ENCODE measurements at places on chromosomes 16 and 17.

DNA sequence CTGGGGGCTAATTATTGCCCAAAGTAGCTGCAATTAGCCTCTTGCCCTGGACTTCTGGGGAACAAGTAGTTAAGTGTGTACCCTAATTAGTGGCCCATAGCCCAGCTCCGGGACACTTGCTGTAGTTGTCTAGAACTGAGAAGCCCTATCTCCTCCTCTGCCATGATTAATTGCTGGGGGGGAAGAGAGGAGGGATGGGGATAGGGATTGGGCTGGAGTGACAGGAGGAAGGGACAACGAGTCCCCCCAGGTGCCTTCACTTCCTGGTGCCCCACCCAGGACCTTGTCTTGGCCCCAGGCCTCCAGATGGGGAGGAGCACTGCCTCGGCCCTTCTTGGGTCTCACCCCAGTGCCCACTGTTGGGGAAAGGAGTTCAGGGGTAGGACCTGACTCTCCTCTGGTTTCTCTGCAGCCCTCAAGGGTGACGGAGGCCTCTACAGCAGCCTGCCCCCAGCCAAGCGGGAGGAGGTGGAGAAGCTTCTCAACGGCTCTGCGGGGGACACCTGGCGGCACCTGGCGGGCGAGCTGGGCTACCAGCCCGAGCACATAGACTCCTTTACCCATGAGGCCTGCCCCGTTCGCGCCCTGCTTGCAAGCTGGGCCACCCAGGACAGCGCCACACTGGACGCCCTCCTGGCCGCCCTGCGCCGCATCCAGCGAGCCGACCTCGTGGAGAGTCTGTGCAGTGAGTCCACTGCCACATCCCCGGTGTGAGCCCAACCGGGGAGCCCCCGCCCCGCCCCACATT lies 17.4 kb downstream of the NGFR start:
- no peak for DNase-seq

- no peak for DNase-seq
These were observed 132.8 kb downstream of the LAT start for GRCh38 chr16:29117631-29118030.

DNA sequence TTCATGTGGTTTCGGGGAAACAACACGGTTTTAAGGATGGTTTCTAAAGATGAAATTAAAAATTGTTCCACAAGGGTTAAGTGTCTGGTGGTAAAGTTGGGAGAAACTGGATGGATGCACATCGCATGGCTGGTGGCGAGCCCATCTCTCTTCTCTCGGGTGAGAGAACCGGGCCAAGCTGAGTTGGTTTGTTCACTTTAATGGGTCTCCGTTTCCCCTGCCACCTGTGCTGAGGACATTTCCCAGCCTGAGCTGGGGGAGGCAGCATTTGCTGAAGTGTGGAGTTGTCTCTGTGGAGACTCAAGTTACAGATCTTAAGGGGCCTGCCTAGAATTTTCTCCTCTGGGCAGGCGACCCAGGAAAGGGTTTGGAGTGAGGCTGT lies 7.9 kb downstream of the FUS start:
- DNase-seq, result no peak

DNA sequence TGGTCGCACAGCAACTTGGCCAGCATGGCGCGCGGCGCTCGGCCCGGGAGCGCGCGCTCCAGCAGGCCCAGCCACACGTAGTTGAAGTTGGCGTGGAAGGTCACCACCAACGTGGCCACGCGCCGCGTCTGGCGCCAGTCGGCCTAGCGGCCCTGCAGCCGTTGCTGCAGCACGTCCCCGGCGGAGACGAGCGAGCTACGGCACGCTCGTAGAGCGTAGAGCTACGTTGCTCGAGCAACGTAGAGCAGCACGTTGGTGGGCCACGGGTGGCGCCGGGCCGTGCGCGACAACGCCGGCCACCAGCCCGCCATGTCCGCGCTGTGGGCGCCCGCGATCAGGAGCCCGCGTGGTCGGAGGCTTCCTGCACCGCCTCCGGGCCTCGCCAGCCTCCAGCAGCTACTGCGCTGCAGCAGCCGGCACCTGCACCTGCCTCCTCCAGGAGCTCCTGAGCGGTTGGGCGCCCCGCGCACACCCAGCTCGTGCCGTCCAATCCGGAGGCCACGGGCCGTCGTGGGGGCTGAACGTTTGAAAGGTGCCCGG lies 13.4 kb upstream of the SULT1A1 start:
- DNase-seq, result peak; percentile 38

DNA sequence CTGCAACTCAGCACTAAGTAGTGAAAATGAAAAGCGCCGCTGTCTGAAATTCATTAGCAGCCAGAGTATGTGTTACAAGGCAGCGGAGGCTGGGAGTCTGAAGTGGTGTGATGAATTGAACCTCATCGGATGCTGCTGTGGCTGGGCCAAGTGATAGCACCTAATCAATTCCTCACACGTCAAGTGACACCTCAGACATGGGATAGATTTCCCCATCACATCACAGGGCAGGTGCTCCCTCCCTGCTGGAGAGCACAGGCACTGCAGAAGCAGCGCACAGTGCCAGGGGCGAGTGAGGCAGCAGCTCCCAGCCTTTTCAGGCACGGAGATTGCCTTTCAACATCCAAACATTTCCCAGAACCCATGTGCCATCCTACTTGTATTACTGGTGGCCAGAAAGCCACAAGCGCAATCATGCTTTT lies 32.2 kb downstream of the DRC3 start:
- DNase-seq, result no peak

GRCh38 chr16:17440131-17440530 lies 30.6 kb downstream of the XYLT1 start:
- no peak for DNase-seq

GRCh38 chr17:61942085-61942484 lies 14.3 kb upstream of the INTS2 start:
- DNase-seq, result no peak

DNA sequence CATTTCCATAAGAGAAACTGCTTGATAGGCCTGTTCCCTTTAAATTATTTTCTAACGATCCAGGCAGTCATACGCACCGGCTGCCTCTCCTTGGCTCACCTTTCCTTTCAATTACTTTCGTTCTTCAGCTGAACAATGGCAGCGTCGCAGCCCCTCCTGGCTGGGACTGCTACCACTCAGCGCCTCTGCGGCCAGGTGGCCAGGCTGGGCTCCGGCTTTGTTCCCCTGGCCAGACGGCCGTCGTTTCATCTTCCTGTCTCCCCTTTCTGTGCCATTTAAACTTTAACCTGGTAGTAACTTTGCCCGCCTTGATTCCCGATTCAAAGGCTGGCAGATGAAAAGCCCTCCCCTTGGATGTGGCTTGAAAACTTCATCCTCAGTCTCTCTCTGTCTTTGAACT lies 79.0 kb downstream of the C16orf78 start:
- no peak for DNase-seq

- peak; percentile 81 for DNase-seq
These were observed at the start of gene TLK2 for GRCh38 chr17:62478424-62478879. Gene TLK2 (plus strand): TSS chr17:62478825. CDS start chr17:62481126, 2,301 bp downstream.

DNA sequence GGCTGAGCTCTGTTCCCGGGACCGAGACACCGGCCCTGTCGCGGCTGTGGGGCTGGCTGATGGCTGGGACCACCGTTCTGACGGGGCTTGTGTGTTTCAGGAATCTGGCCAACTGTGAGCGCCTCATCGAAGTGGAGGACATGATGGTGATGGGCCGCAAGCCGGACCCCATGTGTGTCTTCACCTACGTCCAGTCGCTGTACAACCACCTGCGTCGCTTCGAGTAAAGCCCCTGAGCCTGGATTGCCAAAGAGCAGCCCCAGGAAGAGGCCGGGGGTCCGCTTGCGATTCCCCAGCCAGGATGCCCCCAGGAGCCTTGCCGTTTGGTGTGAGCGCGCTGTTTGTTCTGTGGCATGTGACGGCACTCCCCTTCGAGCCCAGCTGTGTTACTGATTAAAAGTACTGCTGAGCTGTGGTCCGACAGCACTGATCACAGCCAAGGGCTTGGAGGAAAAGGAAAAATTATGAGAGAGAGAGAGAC lies 23.0 kb downstream of the SMTNL2 start:
- no peak for DNase-seq
